ENCODE measurements at places on chromosomes 6 and 20. TPM values are rescaled to one million over a fixed set of nuclear protein-coding genes. Genes with fewer than 3 reads are reported as not detected.

SIRPB1 gene
- 2.0 TPM for polyA plus RNA-seq

TLDC2 gene
- polyA plus RNA-seq = not detected

EPM2A gene
- polyA plus RNA-seq = 7.0 TPM

ZBP1 gene
- polyA plus RNA-seq = 29.6 TPM

SOBP gene
- 1.0 TPM for polyA plus RNA-seq

THBS2 gene
- 0.08 TPM for polyA plus RNA-seq

FAM209B gene
- polyA plus RNA-seq = 0.38 TPM

CD93 gene
- polyA plus RNA-seq = not detected

SLC25A27 gene
- polyA plus RNA-seq = not detected

TGM3 gene
- polyA plus RNA-seq = not detected

SLC13A3 gene
- not detected for polyA plus RNA-seq

MRAP2 gene
- polyA plus RNA-seq = not detected

HLA-DMB gene
- polyA plus RNA-seq = 771 TPM

SRMS gene
- 0.43 TPM for polyA plus RNA-seq

ZNF391 gene
- polyA plus RNA-seq = 2.1 TPM

SCRT2 gene
- not detected for polyA plus RNA-seq

MCM8 gene
- polyA plus RNA-seq = 0.93 TPM

NKX2-2 gene
- not detected for polyA plus RNA-seq

CCN6 gene
- not detected for polyA plus RNA-seq

SAPCD1 gene
- polyA plus RNA-seq = not detected

CPNE5 gene
- polyA plus RNA-seq = 280 TPM

RALGAPA2 gene
- 5.4 TPM for polyA plus RNA-seq

MDFI gene
- polyA plus RNA-seq = not detected

TAB2 gene
- 8.1 TPM for polyA plus RNA-seq

KCNK17 gene
- not detected for polyA plus RNA-seq

SPDEF gene
- not detected for polyA plus RNA-seq

ZNF184 gene
- 9.0 TPM for polyA plus RNA-seq

UNC5CL gene
- polyA plus RNA-seq = 0.76 TPM

FABP7 gene
- polyA plus RNA-seq = not detected

GCNT2 gene
- 6.0 TPM for polyA plus RNA-seq

OR2J3 gene
- not detected for polyA plus RNA-seq

GRM1 gene
- not detected for polyA plus RNA-seq

MUCL3 gene
- polyA plus RNA-seq = not detected

SAMD10 gene
- polyA plus RNA-seq = 9.5 TPM

NKX2-4 gene
- not detected for polyA plus RNA-seq

CENPQ gene
- polyA plus RNA-seq = 4.6 TPM

ENPP5 gene
- 1.7 TPM for polyA plus RNA-seq

SNX9 gene
- polyA plus RNA-seq = 21.0 TPM

SMIM28 gene
- polyA plus RNA-seq = not detected

C6orf47 gene
- polyA plus RNA-seq = 28.1 TPM

ZSCAN12 gene
- 5.4 TPM for polyA plus RNA-seq

ARG1 gene
- polyA plus RNA-seq = not detected
